ENCODE measurements at places on chromosomes 2 and 18.

DNA sequence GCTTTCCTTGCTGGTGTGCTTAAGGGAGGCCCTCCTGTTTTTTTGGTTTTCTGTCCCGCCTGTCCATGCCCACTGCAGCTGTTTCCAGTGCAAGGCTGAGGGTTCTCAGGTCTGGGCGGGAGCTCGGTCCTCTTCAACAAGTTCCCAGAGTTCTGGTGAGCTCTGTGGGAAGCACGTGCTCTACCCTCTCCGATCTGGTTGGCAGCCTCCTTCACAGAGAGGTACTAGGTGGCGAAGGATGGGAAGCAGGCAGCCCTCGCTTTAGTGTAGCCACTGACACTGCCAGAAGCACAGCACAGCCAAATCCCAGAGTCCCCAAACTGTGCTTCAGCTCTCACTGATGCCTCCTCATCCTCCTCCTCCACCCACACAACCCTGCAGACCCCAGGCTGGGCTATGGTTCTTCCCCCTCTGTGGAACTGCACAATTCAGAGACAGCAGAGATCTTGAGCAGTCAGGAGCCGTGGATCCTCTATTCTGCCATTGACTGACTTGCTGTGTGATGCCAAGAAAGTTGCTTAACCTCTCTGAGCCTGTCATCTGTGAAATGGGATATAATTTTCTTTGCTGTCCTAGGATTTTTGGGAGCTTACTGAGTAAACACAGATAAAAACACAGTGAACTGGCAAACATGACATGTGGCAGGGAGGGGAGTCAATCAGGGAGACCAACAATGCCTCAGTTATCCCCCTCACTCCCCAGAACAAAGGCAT, 157.3 kb downstream of the MSH2 start:
- DNase-seq = no peak

GRCh38 chr2:224847381-224847780, 131.2 kb upstream of the CCDC195 start:
- no peak for DNase-seq

DNA sequence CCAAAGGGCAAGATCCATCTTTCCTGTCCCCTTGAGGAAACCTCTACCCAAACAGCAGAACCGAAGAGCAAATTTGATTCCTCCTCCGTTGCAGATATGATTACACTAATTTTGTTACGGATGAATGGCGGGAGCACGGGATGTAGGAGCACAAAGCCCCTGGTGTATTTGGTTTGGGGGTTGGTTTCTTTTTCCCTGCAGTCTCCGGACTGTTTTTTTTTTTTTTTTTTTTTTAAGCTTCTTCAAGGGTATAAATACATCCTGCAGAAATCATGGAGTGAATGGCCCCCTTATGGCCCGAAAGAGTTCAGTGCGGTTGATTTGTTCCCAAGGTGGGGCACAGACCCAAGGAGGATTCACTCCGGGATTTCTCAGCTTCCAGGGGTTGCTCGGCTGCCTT, 135.3 kb upstream of the SH3BP4 start:
- no peak for DNase-seq

GRCh38 chr2:240310645-240311044, 124.8 kb upstream of the GPC1 start:
- DNase-seq = no peak

GRCh38 chr2:236639461-236640235, 70.0 kb downstream of the ACKR3 start:
- no peak for DNase-seq

DNA sequence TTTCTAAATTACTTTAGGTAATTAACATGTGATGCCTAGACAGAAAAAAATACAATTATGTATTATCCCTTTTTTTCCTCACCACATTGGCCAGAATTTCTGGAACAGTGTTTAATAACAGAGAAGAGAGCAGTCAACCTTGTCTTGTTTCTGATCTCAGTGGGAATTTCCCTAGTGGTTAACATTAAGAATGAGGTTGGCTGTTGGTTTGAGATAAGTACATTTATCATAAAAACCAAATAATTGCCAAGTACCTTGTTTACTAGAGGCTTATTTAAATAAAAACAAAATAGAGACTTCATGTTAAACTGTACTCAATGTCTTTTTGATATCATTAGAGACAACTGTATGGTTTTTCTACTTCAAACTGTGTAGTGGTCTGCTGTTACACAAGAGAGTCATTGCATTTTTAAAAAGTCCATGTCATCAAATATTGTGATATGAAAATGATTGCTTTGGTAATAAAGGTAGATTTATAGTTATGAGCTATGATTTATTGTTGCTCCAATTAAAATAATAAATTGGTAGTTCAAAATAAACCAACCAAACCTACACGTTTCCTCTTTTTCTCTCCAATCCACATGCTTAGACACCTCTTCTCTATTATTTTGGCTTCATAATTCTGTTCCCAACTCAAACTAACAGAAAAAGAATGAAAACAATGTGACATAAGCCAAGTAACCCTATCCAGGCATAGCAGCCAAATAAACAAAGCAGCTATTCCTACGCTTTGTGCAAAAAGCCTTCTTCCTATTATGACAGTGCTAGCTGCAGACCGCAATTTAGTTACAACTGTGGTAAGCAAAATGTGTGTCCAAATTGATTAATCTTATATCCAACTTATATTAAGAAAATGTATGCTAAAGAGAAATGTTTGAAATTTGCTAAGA, 20.9 kb upstream of the TANK start:
- no peak for DNase-seq

DNA sequence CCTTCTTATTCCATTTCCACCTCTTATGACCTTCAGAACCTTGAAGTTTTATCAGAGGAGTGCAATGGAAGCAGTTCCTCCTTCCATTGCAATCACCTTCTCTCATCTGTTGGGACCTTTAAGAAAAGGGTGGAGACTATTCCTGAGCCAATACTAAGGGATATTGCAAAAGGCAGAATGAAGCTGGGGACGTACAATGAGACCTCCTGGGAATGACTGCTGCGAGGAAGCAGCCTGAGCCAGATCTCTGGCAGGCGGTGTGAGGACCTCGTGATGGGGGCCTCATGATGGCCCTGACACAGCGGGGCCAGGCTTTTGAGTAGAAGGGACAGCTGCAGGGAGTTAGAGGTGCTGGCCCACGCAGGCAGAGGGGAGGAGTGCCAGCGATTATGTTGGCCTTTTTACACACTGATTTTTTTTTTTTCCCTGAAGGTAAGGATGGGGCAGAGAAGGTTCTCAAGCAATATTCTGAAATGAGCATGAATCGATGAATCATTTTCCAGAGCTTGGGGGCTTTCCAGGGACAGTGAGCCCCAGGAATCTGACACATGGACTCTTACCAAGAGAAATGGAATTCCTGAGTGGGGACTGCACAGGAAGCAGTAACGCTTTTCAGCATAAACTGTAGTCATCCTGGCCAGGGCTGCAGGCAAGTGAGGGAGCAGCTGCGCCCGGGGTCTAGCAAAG, 40.0 kb upstream of the LAPTM4A start:
- DNase-seq = no peak

GRCh38 chr2:121095257-121096080, 189.5 kb downstream of the TFCP2L1 start:
- peak; percentile 85 for DNase-seq

GRCh38 chr2:122516775-122517174, 761.3 kb downstream of the TSN start:
- DNase-seq = no peak

GRCh38 chr2:85830645-85831044, 58.1 kb downstream of the ST3GAL5 start:
- DNase-seq = no peak

- no peak for DNase-seq
These were observed 80.4 kb downstream of the ASXL2 start for GRCh38 chr2:25797620-25798488.

DNA sequence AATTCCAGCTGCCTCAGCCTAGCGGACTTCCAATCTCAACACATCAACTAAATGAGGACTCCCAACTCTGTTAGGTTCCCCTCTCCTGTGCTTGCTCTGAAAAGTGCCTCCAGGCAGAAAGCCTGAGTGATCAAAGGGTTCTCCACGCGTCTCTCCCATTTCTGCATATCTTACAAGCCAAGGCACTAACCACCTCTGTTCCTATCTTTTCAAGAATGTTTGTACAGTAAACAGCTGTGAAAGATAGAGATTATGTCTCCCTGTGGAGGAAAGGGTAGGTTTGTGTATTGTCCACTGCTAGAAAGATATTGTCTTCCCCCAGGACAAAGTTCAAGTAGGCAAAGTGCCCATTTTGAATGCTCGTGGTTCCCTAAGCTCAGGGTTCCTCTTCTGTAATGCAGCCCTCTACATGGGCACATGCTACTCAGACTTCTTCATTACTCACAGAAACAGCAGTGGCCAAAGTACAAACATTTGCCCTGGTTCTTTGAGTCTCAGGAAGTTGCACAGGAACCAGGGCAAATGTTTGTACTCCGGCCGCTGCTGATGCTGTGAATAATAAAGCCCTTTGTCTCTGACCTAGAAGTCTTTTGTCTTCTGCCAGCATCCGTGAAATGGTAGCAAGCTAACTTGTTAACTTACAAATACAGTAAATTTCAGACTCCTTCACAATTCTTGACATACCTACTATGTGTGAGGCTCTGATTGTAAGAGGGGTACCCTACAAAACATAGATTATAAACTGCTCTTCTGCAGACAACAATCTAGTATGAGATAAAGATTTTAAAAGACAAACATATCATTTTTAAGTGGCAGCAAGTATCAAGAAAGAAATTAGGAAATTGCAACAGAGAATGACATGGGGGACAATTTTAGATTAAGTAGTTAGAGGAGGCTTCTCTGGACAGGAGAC, 44.5 kb downstream of the PKDCC start:
- DNase-seq = no peak

GRCh38 chr2:128374001-128374710, 55.5 kb upstream of the HS6ST1 start:
- no peak for DNase-seq

DNA sequence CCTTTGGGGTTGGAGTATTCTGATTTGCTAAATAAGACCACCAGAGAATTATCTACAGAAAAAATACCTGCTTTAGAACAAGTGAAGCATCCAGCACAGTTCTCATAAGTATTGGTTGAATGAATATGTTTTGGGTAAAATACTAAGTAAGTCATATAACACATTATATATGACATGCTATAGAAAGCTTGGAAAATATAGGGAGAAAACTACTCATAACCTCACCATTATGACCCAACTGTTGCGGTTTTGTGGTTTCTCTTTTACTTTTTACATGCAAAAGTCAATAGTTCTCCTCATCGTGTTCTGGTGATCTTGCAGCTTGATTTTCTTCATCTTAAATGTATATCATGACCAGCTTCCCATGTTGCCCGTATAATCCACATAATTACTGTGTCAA, 66.2 kb downstream of the DIPK1C start:
- DNase-seq = no peak

- DNase-seq = no peak
These were observed 51.9 kb downstream of the TSHZ1 start for GRCh38 chr18:75262511-75262910.

- peak; percentile 64 for DNase-seq
These were observed 156.4 kb upstream of the PXDN start for GRCh38 chr2:1900732-1901131.

- DNase-seq = no peak
These were observed 69.9 kb downstream of the CHRNA1 start for GRCh38 chr2:174694196-174694878.

DNA sequence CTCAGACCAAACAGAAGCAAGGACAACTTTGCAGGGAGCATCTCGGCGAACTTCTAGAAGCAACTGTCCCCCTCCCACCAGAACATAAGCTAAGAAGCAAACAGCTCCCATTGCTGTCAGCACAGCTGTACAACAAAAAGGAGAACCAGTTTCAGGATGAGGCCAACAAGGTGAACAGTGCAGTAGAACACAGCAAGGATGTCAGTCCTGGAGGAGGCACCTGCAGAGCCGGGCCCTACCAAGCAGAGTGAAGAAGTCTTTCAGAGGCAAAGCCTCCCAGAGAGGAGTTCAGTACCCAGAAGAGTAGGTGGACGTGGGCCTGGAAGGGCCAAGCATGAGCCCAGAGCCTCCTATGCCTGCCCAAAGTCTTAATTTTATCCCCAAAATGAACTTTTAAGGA, 1.0 kb downstream of the PASK start:
- DNase-seq = no peak

GRCh38 chr2:177211576-177212105, 953 bp upstream of the HNRNPA3 start:
- DNase-seq = peak; percentile 21

DNA sequence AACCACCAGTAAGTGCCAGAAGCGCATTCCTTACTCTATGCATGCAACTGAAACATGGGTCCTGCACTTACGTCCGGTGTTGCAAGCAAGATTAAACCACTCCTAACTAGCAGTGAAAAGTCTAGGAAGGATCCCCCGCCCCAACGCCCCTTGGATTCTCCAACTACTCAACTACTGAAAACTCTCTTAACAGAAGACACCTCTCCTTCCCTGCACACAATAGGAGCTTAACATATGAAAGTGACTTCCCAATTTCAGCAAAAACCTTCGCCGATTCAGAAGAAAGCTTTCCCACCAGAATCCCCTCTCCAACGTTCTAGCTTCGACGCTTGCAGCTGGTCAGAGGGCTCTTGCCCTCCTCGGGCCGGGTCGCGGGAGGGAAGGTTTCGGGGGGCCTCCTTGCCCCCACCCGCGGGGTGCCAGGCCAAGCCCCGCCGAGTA, 578 bp downstream of the IWS1 start:
- DNase-seq = peak; percentile 47

GRCh38 chr2:8599421-8600242, 82.2 kb upstream of the ID2 start:
- no peak for DNase-seq

- no peak for DNase-seq
These were observed 10.6 kb downstream of the DNAJB2 start for GRCh38 chr2:219289537-219290361.

DNA sequence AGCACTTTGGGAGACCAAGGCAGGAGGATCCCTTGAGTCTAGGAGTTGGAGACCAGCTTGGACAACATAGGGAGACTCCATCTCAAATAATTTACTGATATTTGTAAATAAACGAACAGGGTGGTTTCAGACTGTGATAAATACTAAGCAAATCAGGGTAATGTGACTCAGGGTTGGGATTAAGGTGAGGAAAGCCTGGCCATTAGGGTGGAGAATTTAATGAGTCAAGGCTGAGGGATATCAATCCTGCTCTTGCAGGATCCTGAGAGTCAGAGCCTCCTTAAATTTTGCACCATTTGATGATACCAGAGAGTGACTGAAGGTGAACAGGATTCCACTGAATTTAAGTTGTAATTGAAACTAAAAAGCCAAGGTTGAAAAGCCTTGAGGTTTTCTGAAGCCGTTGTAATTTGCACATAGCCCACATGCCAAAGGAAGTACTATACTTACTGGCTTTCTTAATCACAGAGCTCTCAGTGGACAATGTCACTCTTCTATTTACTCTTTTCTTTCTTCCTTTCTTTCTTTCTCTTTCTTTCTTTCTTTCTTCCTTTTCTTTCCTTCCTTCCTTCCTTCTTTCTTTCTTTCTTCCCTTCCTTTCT, 28.6 kb upstream of the AP1S3 start:
- DNase-seq = no peak
